ENCODE measurements at places on chromosomes 12 and 14.

DNA sequence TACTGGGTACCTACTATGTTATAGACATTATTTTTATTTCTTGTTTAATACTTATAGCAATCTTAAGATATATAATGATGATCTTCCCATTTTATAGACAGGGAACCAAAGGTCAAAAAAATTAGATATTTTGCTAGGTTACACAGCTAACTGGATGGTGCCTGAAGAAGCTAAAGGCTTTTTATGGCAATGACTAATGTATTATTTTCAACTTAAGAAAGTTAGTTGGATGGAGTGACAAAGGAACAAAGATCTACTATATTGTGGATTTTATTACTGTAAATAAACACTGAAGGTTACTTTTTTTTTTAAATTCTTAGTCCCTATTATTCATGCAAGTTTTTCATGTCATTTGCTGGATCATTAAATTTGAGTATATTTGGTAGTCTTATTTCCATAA lies 227.9 kb downstream of the GPHN start:
- DNase-seq = no peak

DNA sequence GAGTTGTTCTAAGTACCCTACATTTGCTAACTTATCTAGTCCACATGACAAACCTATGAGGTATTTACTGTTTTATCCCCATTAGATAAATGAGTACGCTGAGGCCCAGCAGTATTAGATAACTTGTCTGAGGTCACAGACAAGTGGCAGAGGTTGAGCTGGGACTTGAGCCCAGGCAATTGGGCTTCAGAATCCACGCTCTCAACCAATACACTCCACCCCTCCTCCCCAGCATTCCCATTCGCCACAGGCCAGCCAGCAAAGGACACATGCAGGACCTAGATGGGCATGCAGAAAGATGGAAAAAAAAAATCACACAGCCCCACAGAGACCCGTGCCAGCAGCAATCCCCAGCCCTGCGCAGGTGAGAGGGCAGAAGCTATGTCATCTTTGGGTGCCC lies 12.4 kb downstream of the HDAC7 start:
- no peak for DNase-seq

DNA sequence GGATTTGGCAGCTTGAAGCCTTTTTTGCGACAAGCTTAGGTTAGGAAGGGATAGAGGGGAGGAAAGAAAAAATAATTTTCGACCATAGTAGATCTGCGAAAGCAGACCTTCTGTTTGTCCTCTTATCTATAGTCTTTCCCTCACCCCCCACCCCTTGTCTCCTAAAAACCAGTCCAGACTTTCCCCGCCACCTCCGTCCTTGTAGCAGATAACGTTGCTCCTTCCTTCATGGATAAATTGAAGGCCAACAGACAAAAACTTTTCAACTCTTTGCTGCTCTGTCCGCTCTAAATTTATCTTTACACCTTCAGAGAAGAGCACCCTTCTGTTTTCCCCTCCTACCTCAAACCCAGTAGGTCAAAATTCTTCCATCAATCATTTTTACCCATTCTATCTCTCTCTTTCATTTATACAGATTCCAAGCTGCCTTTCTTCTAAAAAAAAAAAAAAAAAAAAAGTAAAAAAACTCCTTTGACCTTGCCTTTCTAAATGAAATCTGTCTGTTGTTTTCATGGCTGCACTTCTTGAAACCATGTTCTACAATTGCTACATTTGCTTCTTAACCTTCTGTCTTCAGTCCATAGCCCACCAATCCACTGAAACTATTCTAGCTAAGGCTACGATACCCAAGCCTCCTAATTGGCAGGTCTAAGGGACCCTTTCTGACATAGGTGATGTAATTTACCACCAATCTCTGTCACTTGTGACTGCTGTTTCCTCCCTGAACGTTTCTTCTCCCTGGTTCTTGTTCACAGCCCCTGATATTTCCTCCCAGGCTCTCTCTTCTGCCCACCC lies 11.1 kb upstream of the NEMF start:
- no peak for DNase-seq

DNA sequence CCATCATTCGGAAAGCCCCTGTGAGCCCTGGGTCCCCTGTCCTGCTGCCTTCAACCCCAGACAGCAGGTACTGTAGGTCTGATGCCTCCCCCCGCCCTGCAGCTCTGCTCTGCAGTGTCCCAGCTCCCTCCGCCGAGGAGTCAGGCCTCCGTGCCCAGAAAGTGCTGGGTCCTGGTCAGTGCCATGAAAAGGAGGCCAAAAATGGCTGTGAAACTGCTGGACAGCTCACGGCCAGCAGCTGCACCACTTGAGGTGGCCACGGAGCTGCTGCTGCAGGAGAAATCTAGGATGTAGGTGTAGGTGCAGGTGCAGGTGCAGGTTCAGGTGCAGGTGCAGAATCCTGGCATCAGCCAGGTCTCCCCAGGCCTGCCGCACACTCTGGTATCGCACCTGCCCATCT lies 196.1 kb downstream of the SLC15A4 start:
- no peak for DNase-seq

- no peak for DNase-seq
Measured at GRCh38 chr12:34398366-34398705, 376.0 kb downstream of the ALG10 start.

DNA sequence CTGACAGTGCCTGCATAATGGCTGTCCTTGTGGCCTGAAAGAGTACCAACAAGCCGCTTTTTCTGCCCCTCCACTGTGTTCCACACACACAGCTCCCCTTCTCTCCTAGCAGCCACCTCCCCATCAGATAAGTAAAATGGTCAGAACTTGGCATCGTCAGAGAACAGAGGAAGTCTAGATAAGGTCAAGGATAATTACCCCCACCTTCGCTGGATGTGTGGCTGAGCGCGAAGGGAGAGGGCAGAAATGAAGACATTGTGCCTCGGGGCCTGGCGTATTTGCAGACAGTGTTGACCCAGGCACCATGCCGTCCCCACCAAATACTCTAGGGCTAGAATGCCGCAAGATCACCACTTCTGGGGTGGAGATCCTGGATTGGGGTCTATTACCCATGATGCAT lies 30.6 kb downstream of the FBXO21 start:
- DNase-seq = no peak

GRCh38 chr12:72677846-72678245 lies 405.7 kb downstream of the TRHDE start:
- no peak for DNase-seq

DNA sequence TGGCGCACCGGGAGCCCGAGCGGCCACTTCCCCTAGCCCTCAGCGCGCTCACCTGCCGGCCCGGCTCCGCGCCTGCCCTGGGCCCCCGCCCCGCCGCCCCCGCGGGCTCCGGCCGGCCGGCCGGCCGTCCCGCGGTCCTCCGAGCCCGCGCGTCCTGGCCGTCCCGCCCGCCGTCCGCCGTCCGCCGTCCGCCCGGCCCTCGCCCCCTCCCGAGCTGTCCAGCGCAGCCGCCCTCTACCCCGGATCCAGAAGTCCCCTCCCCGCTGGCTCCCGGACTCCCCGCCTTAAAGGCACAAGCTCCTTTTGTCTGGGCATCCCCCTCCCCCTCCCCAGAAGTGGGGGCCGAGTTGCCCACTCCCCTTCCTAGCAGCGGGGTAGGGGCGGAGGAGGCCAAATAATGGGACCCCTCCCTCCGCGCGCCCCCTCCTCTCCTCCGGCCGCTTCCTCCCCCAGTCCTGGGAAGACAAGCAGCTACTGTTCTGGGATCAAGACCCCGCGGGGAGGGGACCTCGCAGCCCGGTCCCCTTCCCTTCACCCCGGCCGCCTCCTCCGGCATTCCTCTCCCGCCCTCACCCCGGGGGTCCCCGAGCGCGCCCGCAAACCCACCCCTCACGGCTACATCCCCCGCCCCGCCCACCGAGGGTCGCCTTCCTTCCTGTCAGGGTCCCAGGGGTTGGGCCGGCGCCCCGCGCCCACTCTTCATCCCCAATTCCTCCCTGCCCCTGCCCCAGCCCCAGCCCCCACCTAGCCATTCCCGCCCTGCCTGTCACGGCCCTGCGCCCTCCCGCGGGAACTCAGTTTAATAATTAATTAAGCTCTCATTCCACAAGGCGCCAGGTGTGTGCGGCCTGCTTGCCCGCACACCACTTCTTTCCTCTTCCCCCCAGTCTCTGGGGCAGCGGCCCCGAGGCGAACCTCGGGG lies at the start of gene ADCY6:
Gene ADCY6 (minus strand): TSS at position 236 of the 922 bp plus-strand sequence. CDS start 5,655 bp downstream, outside the sequence.
- DNase-seq = no peak

GRCh38 chr14:94011795-94012194 lies 14.3 kb upstream of the OTUB2 start:
- DNase-seq = no peak

DNA sequence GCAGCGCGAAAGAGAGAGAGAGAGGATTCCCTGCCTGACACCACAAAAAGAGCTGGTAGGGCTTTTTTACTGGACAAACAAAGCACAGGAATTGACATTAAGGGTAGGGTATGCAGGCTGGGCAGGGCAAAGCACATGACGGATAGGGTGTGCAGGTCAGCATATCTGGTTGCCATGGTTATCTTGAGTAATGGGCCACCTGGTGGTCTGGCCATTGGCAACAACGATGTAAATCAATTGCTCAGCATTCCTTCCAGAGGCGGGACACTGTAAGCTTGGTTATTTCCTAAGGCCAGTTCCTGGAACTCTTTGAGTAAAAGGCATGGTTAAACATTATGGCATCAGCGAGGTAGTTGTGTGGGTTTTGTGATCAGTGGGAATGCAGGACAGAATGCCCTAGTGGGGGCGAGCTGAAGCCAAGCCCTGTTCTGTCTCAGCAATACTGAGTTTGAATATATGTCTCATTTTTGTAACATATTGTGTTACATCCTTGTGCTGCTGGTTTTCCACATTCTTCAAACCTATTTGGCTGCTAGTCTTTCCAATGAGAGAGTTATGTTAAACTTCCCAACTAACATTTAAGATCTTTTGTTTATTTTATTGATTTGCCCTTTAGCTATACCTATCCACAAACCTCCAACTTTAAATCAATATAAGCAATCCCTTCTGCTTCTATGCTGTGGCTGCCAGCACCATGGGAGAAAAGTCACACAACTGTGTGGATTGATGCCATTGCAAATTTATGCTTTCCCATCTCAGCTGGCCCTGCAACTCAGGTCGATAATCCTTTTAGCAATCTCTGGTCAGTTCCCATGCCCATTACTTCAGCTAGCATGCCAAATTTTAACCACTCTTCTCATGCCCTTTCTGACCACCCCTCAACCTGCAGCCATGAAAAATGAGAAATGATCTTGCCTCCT lies 396.7 kb upstream of the PDE3A start:
- DNase-seq = no peak
